Type B pancreatic cell (in vitro differentiated cells): ENCODE measurements at places on chromosomes 1 and 21. TPM values are rescaled to one million over a fixed set of nuclear protein-coding genes. Genes with fewer than 3 reads are reported as not detected.

The KRTAP12-2 gene
- total RNA-seq: not detected in 2 replicates

The KRTAP10-1 gene
- total RNA-seq: not detected in 2 replicates

The OR2T11 gene
- not detected in 2 replicates for total RNA-seq

The ACTA1 gene
- total RNA-seq: 0.55 and 1.9 TPM in 2 replicates

The S1PR1 gene
- total RNA-seq: 1.9 and 18.3 TPM in 2 replicates

The A3GALT2 gene
- total RNA-seq: 0.29 TPM in 1 of 2 replicates, not detected in the other

The PGLYRP3 gene
- total RNA-seq: 0.87 and 1.3 TPM in 2 replicates

The CFHR3 gene
- total RNA-seq: 1.5 TPM in 1 of 2 replicates, not detected in the other

The RIMS3 gene
- total RNA-seq: 2.0 and 4.2 TPM in 2 replicates

The PTPN14 gene
- total RNA-seq: 29.2 and 32.3 TPM in 2 replicates

The NUP210L gene
- 0.07 TPM in 1 of 2 replicates, not detected in the other for total RNA-seq

The LCA5L gene
- 1.9 and 2.6 TPM in 2 replicates for total RNA-seq

The PRRX1 gene
- total RNA-seq: 1.7 and 142 TPM in 2 replicates

The CD34 gene
- 0.34 TPM in 1 of 2 replicates, not detected in the other for total RNA-seq

The ARMH1 gene
- 5.5 and 11.6 TPM in 2 replicates for total RNA-seq

The TMOD4 gene
- total RNA-seq: 1.9 TPM in 2 replicates

The PTCH2 gene
- 1.6 and 3.4 TPM in 2 replicates for total RNA-seq

The SEMA6C gene
- total RNA-seq: 10.6 and 37.1 TPM in 2 replicates

The PPIAL4G gene
- not detected in 2 replicates for total RNA-seq

The APOBEC4 gene
- not detected in 2 replicates for total RNA-seq

The COL24A1 gene
- total RNA-seq: 0.33 and 7.2 TPM in 2 replicates

The MCL1 gene
- total RNA-seq: 187 and 280 TPM in 2 replicates

The AKT3 gene
- total RNA-seq: 17.4 and 29.9 TPM in 2 replicates

The ATP1A2 gene
- 0.26 and 14.5 TPM in 2 replicates for total RNA-seq

The KRTAP10-2 gene
- total RNA-seq: not detected in 2 replicates

The HAO2 gene
- 0.27 and 0.29 TPM in 2 replicates for total RNA-seq

The LMNA gene
- 141 and 400 TPM in 2 replicates for total RNA-seq

The FCRL3 gene
- total RNA-seq: not detected in 2 replicates

The AQP10 gene
- 0.12 and 0.27 TPM in 2 replicates for total RNA-seq

The S100A9 gene
- 1,065 and 1,707 TPM in 2 replicates for total RNA-seq

The IRF6 gene
- 28.2 and 67.4 TPM in 2 replicates for total RNA-seq

The OR2T35 gene
- not detected in 2 replicates for total RNA-seq

The SH3BP5L gene
- 33.4 and 33.7 TPM in 2 replicates for total RNA-seq

The C1QA gene
- 0.69 TPM in 1 of 2 replicates, not detected in the other for total RNA-seq

The IFI44L gene
- total RNA-seq: 7.7 and 12.3 TPM in 2 replicates

The KRTAP19-7 gene
- not detected in 2 replicates for total RNA-seq

The IGSF3 gene
- total RNA-seq: 42.9 and 48.4 TPM in 2 replicates

The SLC35E2B gene
- total RNA-seq: 88.8 and 116 TPM in 2 replicates

The MLLT11 gene
- total RNA-seq: 9.0 and 17.0 TPM in 2 replicates

The SH2D1B gene
- total RNA-seq: not detected in 2 replicates

The CFHR2 gene
- not detected in 2 replicates for total RNA-seq

The CLDN17 gene
- not detected in 2 replicates for total RNA-seq

The S100A16 gene
- 173 and 517 TPM in 2 replicates for total RNA-seq
